ENCODE measurements at places on chromosomes 3 and 15. TPM values are rescaled to one million over a fixed set of nuclear protein-coding genes. Genes with fewer than 3 reads are reported as not detected.

Gene C3orf70
- not detected for total RNA-seq

- peak; percentile 72 for DNase-seq
Observed at GRCh38 chr3:128993461-128994172, at the start of gene CFAP92. Gene CFAP92 (minus strand): TSS chr3:128994076. CDS start chr3:128993304, 772 bp downstream.

Gene UBE3A
- total RNA-seq, result 43.6 TPM

- peak; percentile 34 for DNase-seq
Observed at GRCh38 chr15:85974348-85974705, 105.3 kb upstream of the AGBL1 start.

DNA sequence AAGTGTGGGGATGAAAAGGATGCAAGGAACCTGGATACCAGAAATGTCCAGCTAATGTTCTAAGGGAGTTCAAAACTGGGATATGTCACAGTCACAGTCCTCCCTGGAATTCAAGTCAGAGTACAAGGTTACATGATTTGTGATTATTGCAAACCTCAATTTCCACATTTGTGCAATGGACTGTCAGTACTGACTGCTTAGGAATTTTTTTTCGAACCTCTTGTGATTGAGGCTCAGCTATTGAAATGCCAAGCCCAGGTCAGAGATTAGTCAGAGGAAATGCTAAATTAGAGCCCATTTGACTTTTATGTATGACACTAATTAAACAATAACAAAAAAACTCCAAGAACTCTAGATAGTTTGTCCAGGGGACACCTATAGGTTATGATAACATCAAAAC lies 210.2 kb downstream of the THSD4 start:
- DNase-seq, result peak; percentile 63

GRCh38 chr3:37832480-37832879 lies 29.2 kb upstream of the CTDSPL start:
- DNase-seq, result no peak

GRCh38 chr15:86162172-86162591 lies 82.5 kb downstream of the AGBL1 start:
- no peak for DNase-seq

- DNase-seq, result no peak
Observed at GRCh38 chr3:11240496-11240895, 31.7 kb upstream of the ATG7 start.

Gene STRIT1
- not detected for total RNA-seq

Gene CKMT1A
- not detected for total RNA-seq

Gene STAB1
- not detected for total RNA-seq

- no peak for DNase-seq
Observed at GRCh38 chr3:10356461-10356981, 35.6 kb upstream of the SEC13 start.

- DNase-seq, result no peak
Observed at GRCh38 chr15:69143756-69144436, 16.5 kb upstream of the GLCE start.

Gene CCDC80
- total RNA-seq, result 136 TPM

Gene CHST13
- total RNA-seq, result not detected

DNA sequence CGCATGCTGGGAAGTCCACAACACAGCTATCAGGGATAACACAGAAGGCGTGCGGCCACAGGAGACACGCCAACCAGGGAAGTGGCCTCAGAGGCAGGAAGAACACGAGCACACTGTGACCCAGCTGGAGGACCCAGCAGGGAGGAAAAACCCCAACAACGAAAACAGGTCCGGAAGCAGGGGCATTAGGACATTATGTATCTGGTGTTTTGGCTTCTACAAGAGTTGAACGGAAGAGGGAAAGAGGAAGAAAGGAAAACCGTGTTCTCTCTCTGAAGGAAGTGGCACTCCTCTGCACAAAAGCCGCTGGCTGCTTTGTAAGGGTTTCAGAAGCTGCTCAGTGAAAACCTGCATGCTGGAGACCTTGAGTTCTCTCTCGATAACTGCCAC lies 61.8 kb downstream of the HACD2 start:
- DNase-seq, result no peak

DNA sequence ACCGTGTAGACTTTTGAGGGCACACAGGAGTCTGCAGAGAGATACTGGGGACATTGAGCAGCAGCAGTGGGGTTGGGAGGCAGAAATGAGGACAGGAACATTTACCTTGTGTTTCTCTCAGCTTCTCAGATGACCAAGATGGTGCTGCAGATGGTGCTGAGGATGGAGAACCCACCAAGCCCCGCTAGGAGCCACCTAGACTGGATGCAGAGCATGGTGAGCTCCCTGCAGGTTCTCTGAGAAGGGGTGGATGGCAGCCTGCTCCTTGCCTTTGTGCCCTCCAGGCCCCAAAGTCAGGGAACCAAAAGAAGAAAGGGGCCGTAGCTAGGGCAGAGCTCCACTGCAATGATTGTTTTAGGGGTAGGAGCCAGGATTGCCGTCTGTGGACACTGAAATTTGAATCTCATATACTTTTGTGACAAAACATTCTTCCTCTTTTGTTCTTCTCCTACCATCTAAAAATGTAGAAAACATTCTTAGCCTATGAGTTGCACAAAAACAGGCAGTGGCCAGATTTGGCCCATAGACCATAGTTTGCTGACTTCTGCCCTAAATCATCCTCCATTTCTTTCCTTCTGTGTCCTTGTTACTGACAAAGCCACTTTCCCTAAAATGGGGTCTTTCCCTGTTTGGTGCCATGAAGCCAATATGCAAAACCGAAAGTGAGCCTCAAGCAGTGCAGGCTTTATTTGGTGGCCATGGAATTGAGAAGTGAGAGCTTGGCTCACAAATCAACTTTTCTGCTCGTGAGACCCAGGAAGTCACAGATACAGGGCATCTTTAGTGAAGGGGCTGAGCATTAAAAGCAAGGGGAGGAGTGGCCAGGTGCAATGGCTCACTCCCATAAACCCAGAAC lies 11.9 kb upstream of the MUC20 start:
- DNase-seq, result no peak

GRCh38 chr3:118641608-118642007 lies 393.0 kb downstream of the IGSF11 start:
- DNase-seq, result peak; percentile 48

DNA sequence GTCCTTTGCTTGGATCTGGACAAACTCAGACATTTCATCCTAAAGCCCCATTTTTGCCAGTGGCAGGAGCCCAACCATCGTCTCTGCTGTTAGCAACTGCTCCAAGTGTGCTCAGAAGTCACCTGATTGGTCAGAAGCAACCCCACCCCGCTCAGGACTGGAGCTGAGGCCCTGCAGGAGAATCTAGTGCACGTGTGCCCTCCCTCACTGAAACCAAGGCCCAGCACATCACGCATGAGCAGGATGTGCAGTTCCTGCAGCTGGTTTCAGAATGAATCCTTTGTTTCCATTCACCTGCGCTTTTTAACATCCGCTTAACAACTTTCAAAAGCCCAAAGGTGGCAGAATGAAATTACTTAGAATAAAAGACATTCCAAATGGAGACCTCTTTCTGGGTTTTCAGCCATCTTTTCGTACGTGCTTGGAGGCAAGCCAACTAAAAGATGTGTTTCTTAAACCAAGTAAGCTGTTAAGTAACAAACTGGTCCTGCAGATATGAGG lies 81.2 kb downstream of the SRGAP3 start:
- no peak for DNase-seq

DNA sequence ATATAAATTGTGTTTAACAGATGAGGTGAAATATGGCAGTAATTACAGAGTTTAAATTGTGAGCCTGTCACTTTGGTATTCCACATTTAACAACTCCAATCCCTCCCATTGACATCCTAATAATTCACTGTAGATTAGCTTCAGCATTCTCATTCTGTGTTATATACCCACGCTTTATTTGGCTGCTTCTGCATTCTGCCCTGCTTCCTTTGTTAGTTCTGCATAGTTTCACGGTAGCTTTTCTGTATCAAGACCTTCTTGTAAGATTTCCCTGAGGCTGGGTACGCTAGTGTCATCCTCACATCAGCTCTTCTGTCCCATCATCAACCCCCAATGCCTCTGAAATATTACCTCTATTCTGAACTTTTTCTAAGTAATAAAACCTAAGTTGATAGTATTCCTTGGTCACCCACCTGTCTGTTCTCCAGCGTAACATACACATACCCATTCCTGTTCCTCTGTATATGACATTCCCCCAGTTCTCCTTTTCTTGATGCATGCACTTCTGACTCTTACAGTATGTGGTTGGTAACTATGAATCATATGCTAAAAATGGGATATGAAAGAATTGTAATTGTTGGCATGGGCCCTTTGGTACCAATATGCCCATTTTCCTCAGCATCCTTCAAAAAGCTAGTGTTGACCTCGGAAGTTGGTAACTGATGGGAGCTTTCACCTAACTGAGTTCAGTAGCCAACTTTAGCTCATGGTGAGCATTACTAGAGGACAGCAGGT lies 171.2 kb downstream of the KLHL25 start:
- DNase-seq, result peak; percentile 34

Gene PTX3
- total RNA-seq, result 17.6 TPM

DNA sequence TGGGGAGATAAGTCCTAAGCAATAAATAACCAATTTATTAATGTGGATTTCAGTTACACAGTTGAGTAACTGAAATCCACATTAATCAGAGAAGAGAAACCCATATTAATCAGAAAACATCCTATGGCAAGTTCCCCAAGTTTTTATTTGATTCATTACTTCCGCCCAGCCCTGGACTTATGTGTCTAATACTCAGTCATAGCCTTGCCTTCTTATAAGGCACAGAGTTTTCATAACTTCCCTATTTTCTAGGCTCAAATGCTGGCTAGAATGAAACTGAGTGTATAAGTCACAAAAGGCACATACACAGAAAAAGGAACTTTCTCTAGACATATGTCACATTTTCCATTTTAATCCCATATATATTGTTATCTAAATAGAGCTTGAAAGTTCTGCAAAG lies 28.8 kb downstream of the CD47 start:
- DNase-seq, result no peak

Gene KBTBD12
- 0.07 TPM for total RNA-seq

DNA sequence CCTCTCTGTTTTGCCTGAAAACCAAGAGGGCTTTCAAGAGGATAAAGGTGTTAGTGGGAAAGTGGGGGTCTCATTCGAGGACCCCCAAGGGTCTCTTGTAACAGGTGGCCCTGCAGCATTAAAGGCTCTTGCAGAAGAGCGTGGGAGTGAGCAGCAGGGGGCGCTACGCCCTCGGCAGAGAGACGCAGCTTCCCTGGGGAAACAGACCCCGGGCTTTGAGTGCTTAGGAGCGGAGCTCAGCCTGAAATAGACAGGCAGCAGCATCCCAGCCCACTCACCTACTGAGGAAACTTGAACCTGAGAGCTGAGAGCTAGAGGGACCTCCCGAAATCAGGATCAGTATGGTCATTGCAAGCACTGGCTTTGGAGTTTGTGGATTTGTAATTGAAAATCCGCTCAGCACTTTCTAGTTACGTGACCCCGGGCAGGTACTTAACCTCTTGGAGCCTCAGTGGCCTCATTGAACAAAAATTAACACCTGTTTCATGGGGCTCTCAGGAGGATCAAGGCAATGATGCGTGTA lies 25.7 kb downstream of the RPLP1 start:
- peak; percentile 32 for DNase-seq

Gene TMF1
- total RNA-seq, result 15.8 TPM

GRCh38 chr3:21747966-21748555 lies 2.9 kb downstream of the ZNF385D start:
- DNase-seq, result no peak

DNA sequence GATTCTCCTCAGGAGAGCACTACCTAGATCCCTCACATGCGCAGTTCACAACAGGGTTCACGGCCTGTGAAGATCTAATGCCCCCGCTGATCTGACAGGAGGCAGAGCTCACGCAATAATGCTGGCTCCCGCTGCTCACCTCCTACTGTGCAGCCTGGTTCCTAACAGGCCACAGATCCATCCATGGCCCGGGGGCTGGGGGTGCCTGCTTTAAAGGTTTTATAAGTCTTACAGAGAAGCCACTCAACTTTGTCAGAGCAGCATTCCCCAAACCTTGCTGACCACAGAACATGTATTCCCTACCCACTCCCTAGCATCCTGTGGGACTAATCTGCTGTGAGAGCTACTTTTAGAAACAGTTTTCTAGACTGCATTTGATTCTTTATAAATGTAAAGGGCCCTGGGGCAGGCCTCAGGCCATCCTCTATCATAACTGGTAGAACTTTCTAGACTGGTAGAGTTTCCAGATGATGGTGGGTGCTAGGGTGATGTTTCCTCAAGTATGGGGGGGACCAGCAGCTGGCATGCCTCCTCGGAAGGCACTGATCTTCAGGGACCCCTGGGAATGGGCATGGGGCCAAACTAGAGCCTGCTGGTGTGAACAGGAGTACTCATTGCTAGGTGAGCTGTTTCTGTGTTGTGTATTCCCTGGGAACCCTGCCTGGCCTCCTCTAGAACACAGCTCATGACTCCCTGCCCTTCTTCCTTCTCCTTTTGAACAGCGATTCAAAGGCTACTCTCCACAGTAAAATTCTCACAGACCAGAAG lies 25.7 kb upstream of the RAD18 start:
- DNase-seq, result peak; percentile 7

DNA sequence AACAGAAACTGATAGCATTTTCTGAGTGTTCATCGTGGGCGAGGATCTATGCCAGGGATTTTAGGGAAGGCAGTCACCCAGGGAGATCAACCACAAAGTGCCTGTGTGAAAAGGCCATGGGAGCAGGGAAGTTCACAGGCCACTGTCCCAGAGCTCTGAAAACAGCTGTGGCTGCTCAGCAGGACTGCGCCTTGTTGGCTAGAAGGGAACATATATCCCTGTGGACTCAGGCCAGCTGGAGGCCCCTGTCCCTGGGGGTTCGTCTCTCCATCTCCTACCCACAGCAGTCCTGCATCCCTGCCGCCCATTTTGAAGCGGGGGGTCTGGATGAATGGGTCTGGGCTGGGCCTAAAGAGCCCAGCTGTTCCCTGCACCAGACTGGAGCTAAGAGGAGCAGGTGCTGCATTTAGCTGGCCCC lies 27.8 kb downstream of the PPCDC start:
- no peak for DNase-seq
